Fibroblast of upper back skin (primary cell): ENCODE measurements at places on chromosomes 3 and 15.

- DNase-seq = no peak
Observed at GRCh38 chr3:170534227-170534626, 51.6 kb downstream of the SLC7A14 start.

DNA sequence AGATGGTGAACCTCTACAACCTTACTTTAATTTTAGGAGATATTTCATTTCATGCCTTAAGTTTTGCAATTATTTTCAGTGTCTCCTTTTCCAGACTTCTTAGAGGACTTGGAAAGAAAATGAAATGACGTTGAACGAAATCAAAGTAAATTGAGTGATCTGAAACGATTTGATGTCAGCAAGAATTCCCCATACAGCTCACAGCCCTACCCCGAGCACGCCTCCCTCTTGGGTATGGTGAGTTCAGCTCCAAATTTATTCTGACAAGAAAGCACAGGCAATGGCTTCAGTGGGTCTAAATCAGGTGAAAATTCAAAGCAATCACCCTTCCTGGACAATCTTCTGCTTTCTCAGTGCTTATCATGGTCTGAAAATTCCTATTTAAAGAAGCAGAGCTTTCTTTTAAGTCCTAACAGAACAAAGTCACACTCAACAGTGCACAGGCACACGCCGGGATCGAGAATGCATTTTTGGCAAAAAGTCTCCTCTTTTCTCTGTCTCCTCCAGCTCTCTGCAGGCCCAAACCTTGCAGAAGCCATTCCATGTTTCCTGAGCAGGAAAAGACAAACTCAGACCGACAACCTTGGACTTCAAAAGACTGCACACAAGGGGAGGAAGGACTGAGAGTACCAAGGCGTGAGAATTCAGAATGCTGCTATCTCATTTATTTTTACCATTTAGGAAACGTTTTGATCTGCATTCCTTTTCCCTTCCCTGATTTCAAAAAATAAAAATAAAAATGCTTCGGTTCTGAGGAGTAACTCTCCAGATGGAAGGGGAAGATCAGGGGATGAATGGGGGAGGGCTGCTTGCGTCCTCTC lies 72.0 kb downstream of the CCNL1 start:
- no peak for DNase-seq

DNA sequence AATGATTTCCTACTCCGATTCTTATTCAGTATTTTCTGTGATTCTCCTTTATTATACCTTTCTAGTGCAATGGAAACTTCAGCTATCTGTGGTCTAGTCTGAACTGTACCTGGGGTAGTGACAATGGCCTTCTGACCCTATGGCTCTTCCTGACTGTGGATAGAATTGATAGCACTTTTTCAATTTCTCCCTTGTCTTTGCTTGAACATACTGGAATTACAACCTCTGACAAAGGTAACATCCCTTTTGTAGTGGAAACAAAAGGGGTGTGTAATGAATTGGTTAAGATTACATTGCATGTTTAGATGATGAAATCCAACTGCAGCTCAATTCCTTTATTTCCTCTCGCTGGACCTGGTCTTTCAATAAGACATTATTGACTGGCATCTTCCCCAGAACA lies 21.0 kb upstream of the SOX2 start:
- DNase-seq = no peak

- DNase-seq = peak; percentile 50
Observed at GRCh38 chr3:70067860-70068521, 68.5 kb downstream of the SAMMSON start.

DNA sequence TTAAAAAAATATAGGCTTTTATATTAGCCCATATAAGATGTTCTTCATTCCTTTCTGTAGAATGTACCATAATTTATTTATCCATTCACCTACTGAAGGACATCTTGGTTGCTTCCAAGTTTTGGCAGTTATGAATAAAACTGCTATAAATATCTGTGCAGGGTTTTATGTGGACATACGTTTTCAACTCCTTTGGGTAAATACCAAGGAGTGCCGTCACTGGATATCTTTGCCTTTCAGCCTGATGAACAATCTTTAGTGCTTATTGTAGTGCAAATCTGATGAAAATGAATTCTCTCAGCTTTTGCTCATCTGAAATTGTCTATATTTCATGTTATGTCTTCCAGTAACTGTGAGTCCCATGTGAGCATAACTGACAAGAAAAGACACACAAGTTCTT lies 26.6 kb upstream of the BLM start:
- peak; percentile 57 for DNase-seq

GRCh38 chr15:82986442-82986780 lies 401 bp downstream of the RAMAC start:
- peak; percentile 3 for DNase-seq
